CD4-positive, alpha-beta T cell treated with Interleukin-21 for 1 hour (primary cell): ENCODE measurements at places on chromosomes 4 and X.

DNA sequence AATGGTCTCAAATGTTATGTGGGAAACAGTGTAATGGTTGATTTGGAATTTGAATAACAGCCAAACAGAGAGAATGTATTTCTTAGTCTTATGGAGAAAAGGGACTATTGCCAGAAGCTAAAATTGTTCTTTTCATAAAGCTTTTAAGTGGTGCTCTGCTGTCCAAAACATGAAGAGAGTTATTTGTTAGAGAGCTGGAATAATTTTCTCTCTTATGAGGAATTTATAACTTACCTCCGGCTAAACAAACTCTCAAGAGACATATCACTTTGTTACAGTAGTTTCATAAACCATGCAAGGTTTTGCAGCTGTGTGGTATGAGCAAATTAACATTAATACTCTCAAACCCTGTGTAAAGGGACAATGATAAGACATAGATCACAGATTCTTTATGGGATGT lies 28.6 kb downstream of the SULT1B1 start:
- DNase-seq = no peak

GRCh38 chr4:139241086-139241783 lies 38.8 kb downstream of the MGARP start:
- no peak for DNase-seq

- no peak for DNase-seq
These were observed at the start of gene SPOCK3 for GRCh38 chr4:167234316-167234881. Gene SPOCK3, minus strand, starts transcription at chr4:167234494.

GRCh38 chr4:159606835-159607234 lies 504.0 kb downstream of the RAPGEF2 start:
- DNase-seq = no peak

- DNase-seq = no peak
These were observed 42.2 kb upstream of the HMGB3 start for GRCh38 chrX:150940844-150941495.

DNA sequence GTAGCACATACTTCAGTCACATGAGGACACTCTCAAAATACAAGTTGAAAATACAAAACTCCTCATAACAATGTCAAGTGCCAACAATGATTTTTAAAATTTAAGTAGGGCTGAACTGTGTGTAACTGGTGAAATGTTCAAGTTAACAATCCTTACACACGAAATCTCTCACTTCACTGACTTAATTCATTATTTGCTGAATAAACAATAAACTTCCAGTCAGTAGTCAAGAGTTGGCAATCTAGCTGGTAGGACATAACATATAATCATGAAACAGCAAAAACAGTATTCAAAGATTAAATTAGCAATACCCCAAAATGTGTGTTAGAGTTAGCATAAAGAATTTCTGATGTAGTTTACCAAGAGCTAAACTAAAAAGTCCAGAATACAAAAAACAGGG lies 1.9 kb upstream of the RAB33B start:
- no peak for DNase-seq

DNA sequence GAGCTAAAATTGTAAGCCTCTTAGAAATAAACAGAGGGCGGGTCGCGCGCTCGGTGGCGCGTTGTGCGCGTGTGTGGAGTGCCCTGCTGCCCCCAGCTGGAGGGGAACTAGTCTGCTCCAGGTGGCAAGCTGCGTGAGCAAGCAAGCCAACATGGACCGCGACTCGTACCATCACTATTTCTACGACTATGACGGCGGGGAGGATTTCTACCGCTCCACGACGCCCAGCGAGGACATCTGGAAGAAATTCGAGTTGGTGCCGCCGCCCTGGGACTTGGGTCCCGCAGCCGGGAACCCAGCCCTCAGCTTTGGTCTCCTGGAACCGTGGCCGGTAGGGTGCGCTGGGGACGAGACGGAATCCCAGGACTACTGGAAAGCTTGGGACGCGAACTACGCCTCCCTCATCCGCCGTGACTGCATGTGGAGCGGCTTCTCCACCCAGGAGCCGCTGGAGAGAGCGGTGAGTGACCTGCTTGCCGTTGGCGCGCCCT lies 66.1 kb downstream of the DNAAF6 start:
- DNase-seq = no peak

DNA sequence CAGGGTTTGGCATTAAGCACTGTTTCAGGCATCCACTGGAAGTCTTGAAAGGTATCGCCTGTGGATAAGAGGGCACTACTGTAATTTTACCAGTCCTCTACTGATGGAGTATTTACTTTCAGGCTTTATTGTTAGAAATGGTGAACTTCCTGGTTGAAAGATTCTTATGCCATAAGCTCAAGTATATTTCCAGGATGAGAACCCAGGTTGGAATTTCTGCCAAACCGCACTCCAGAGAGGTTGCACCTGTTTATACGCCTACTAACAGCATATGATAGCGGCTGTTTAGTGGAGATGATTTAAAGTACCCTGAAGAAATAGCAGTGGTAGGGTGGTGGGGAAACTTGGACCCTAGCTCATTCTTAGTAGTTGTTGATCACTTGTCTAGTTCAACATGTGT lies 9.9 kb downstream of the FNIP2 start:
- DNase-seq = no peak

- no peak for DNase-seq
These were observed 183.1 kb upstream of the MXRA5 start for GRCh38 chrX:3529466-3530010.

DNA sequence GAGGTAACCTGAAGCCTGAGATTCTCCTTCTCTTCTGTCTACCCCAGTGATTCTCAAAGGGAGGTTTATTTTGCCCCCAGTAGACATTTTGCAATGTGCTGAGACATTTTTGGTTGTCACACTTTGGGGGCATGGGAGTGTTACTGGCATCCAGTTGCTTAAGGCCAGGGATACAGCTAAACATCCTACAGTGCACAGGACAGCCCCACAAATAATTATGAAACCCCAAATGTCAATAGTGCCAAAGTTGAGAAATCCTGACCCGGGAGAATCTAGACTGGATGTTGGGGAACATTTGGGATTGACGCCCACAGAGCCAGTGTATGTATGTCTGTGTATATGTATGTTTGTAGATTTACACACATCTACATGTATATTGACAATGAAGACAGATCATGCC lies 13.2 kb downstream of the MID1 start:
- no peak for DNase-seq

DNA sequence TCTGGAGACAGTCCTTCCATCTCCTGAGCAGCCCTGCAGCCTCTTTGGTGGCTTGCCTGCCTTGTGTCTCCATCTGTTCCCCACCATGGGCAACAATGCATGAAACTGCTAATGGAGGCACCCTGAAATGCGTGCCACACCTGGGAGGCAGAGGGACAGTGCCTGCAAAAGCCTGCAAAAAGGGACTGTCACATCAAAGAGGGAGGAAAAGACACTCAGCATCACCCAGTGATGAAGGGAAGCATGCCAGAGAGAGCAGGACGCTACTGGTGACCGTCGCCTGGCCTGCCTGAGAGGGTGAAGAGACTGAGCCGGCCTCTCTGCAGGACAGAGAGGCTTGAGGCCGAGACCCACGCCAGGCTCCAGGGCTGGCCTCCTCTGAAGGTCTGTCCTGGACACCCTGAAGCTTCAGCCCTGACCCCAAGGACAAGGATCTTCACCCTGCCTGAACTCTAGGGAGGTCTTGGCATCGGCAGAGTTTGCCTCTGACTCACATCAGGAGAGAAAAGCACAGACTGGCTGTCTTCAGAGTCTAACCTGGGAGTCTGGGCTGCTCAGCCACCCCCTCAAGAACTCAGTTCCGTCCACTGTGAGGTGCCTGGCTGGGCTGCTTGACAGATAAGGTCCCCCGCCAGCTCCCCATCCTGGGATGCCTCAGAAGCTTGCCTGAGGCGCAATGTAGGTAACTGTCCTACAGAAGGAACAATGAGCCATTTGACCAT lies 8.1 kb downstream of the ACSL1 start:
- DNase-seq = no peak

DNA sequence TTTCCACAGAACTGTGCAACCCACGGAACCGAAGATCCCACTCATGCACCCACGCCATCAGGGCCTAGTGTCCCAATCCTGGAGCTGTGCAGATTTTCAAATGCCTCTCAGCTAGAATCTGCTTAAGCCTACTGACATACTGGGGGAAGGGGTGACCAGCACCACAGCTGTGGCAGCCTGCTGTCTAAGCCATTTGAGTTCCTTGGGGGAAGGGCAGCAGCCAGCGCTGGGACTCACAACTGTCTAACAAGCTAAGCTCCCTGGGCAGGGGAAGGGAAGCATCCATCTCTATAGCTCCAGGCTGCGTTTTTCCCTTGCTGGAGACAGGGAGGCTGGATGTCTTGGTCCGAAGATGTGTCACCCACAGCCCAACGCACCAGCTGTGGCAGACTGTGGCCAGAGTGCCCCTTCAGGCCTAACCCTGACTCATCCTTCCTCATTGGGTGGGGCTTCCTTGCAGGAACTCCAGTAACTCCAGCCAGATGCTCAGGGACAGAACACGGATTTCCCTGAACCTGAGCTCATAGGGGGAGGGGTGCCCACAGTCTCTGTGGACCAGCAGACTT lies 194.8 kb downstream of the CHRDL1 start:
- DNase-seq = no peak

- no peak for DNase-seq
These were observed 135.3 kb downstream of the CPZ start for GRCh38 chr4:8727546-8728510.

GRCh38 chr4:89615051-89615450 lies 221.9 kb downstream of the SNCA start:
- DNase-seq = no peak

GRCh38 chr4:156983366-156983765 lies 11.8 kb upstream of the PDGFC start:
- DNase-seq = no peak

DNA sequence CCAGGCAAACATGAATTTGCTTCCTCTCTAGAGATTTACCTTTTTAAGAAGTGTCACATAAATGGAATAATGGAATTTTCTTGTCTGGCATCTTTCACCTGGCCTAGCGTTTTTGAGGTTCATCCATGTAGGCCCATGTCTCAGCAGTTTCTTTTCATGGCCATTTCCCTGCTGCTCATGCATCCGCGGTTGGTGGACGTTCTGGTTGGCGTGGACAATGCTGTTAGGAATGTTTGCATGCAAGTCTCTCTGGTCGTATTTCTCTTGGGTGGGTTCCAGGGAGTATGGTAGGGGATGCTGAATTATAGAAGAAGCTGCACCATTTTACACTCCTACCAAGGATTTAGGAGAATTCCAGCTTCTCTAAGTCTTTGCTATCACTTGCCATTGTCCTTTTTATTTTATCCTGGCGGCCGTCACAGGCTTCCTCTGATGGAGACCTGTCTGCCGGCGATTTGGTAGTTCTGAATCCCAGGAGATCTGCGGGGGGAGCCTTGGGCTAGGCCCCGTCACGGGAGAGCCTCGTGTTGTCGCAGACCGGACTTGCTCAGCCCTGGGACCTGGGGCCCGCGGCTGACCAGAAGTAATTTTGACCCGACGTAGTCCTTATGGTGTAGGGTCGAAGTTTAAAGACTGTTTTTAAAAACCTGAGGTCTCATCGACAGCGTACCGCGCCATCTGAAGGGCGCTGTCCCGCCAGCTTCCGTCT lies 56.9 kb upstream of the TADA2B start:
- no peak for DNase-seq
